ENCODE measurements at places on chromosomes 2 and 18. TPM values are rescaled to one million over a fixed set of nuclear protein-coding genes. Genes with fewer than 3 reads are reported as not detected.
A peak's percentile ranks its signal among the peaks of the same experiment; 100 is the strongest.

- no peaks in the 10 kb centered on the region for H3K36me3 ChIP-seq
- DNase-seq: no peak
- H3K27me3 ChIP-seq: peaks cover 4% of the 10 kb centered on the region
- no peak overlapping the region for H3K4me3 ChIP-seq
- no peak overlapping the region for H3K27ac ChIP-seq
Observed at GRCh38 chr2:223594259-223594658, 7.9 kb downstream of the SCG2 start.

- H3K4me1 ChIP-seq: peaks cover 26% of the 10 kb centered on the region
- peak within 1 kb of the TSS; percentile 79 for H3K4me3 ChIP-seq
- no peaks in the 10 kb centered on the region for H3K27me3 ChIP-seq
Observed at GRCh38 chr2:101697124-101698013, at the start of gene MAP4K4. Gene MAP4K4 (plus strand): TSS chr2:101697707. CDS start chr2:101698081, 374 bp downstream.

- peaks cover 11% of the 10 kb centered on the region for H3K27me3 ChIP-seq
- no peak overlapping the region for H3K27ac ChIP-seq
- H3K36me3 ChIP-seq: no peaks in the 10 kb centered on the region
- peaks cover 9% of the 10 kb centered on the region for H3K4me1 ChIP-seq
- H3K4me3 ChIP-seq: no peak overlapping the region
Observed at GRCh38 chr2:38462121-38462661, 85.1 kb upstream of the ATL2 start.

- H3K36me3 ChIP-seq: no peaks in the 10 kb centered on the region
- no peak overlapping the region for H3K4me3 ChIP-seq
- DNase-seq: no peak
- no peak overlapping the region for H3K27ac ChIP-seq
Observed at GRCh38 chr2:136030406-136030805, 45.0 kb upstream of the DARS1 start.

GRCh38 chr2:72973566-72974435, 56.5 kb downstream of the EMX1 start:
- H3K27me3 ChIP-seq: no peaks in the 10 kb centered on the region
- no peak overlapping the region for H3K4me3 ChIP-seq
- DNase-seq: peak; percentile 50
- no peak overlapping the region for H3K27ac ChIP-seq
- no peaks in the 10 kb centered on the region for H3K36me3 ChIP-seq
- H3K4me1 ChIP-seq: no peaks in the 10 kb centered on the region

DNA sequence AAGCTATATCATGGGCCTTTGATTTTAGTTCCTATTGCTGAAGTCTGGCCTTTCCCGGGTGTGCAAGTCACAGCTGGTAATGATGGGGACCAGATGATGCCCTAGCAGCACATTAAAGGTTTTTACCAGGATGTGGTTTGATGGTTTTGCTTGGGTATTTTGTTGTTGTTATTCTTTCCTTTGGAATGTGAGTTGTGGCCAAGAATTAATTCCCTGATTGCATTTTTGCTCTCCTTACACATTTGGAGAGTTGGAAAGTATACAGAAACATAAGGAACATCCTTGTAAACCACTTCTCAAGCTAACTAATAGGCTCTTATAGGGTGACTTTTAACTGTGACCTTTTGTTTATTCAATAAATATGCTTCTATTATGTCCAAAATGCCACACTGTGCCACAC, 154.1 kb upstream of the MMADHC start:
- peaks cover 2% of the 10 kb centered on the region for H3K27me3 ChIP-seq
- no peaks in the 10 kb centered on the region for H3K4me1 ChIP-seq
- no peak overlapping the region for H3K27ac ChIP-seq
- H3K36me3 ChIP-seq: no peaks in the 10 kb centered on the region

SCTR gene
- total RNA-seq: not detected

CNDP1 gene
- total RNA-seq: not detected

PROC gene
- total RNA-seq: not detected

LBX2 gene
- 0.52 TPM for total RNA-seq

PCARE gene
- total RNA-seq: not detected

NDC80 gene
- total RNA-seq: 79.3 TPM
